Stimulated activated CD4-positive, alpha-beta T cell treated with anti-CD3 and anti-CD28 coated beads, Interleukin-15, amount 100 ng/mL, for 1 hour (primary cell): ENCODE measurements at places on chromosomes 6 and 20.

DNA sequence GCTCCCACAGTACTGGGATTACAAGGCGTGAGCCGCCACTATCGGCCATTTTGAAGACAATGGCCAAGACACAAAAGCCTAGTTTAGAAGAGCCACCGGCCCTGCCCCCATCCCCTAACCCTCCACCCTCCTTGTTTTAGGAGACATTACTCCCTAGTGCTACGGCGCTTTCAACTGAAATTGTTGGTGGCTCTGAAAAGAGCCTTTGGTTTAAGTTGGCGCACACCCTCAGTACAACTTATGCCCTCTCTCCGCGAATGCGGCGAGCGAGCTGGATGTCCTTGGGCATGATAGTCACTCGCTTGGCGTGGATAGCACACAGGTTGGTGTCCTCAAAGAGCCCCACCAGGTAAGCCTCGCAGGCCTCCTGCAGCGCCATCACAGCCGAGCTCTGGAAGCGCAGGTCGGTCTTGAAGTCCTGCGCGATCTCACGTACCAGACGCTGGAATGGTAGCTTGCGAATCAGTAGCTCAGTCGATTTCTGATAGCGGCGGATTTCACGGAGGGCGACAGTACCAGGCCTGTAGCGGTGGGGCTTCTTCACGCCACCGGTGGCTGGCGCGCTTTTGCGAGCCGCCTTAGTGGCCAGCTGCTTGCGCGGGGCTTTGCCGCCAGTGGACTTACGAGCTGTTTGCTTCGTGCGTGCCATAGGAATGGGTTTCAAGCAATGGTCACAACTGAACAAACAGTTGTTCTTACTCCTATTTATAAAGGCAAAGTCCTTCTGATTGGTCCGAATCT, 114.9 kb upstream of the BTN3A2 start:
- DNase-seq: peak; percentile 34

- DNase-seq: no peak
Measured at GRCh38 chr20:1897541-1897940, 2.3 kb downstream of the SIRPA start.

GRCh38 chr20:8837396-8837795, 231.5 kb upstream of the PLCB4 start:
- no peak for DNase-seq

GRCh38 chr20:61896058-61896961, 169.4 kb downstream of the TAF4 start:
- no peak for DNase-seq

- DNase-seq: peak; percentile 29
Measured at GRCh38 chr20:21505810-21506530, 7.9 kb downstream of the NKX2-2 start.

- no peak for DNase-seq
Measured at GRCh38 chr20:36571564-36572504, 1.6 kb upstream of the TGIF2 start.

DNA sequence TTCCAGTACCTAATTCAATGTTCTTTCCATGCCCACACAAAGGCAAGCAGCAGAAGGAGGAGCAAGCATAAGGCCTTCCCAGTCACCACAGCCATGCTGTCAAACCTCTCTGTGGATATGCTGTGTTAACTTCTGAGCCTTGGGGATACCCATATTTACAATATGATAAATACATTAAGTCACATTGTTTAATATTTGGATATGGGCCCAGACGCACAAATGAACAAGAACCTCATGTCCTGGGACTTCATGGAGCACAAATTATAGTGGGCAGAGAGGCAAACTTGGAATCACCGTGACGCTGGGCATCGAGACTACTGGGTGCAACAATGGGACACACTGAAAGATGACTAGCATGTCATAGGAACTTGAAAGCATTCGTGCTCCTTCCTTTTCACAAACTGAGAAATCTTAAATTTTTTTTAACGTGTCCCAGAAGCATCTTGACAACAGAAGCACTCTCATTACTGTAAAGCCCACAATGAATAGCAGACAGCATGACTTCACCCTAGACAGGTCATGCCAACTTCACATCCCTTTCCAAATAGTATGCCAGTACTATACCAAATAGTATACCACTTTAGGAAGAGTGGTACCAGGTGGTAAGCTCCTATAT, 16.0 kb downstream of the SOD2 start:
- DNase-seq: no peak

DNA sequence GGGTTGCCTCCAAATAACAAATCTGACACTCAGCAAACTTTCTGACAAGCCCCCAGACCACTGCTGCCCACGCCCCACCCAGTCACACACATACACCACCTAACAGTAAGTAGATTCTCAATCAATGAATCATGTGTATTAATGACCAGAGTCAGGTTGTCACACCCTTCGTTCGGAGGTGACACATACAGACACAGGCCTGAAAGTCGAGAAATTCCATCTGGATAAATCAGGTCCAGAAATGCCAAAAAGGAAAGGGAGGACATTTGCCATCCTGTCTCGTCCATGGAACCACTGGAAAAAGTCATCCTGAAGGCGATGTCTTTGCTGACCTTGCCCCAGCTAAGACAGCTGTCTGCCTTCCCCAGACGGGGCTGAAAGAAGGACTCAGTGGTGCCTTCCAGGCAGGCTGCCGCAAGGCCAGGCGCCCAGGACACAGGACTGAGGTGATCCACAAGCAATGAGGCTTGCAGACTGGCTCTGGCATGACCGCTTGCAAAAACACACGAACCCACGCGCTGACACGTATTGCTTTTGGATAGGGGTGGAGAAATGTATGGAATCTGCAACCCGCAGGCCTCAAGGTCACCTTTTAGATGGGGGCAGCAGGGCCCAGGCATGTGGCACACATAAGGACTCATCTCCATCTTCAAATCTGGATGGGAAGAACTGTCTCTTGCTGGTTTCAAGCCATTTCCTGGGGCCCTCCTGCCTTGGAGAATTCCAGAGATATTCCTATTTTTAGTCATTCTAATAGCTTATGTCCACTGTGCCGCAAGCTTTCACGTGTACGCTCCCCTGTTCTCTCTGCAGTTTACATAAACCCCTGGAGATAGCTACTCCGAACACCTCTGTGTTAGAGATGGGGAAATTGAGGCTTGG, 9.0 kb downstream of the NFATC2 start:
- no peak for DNase-seq

DNA sequence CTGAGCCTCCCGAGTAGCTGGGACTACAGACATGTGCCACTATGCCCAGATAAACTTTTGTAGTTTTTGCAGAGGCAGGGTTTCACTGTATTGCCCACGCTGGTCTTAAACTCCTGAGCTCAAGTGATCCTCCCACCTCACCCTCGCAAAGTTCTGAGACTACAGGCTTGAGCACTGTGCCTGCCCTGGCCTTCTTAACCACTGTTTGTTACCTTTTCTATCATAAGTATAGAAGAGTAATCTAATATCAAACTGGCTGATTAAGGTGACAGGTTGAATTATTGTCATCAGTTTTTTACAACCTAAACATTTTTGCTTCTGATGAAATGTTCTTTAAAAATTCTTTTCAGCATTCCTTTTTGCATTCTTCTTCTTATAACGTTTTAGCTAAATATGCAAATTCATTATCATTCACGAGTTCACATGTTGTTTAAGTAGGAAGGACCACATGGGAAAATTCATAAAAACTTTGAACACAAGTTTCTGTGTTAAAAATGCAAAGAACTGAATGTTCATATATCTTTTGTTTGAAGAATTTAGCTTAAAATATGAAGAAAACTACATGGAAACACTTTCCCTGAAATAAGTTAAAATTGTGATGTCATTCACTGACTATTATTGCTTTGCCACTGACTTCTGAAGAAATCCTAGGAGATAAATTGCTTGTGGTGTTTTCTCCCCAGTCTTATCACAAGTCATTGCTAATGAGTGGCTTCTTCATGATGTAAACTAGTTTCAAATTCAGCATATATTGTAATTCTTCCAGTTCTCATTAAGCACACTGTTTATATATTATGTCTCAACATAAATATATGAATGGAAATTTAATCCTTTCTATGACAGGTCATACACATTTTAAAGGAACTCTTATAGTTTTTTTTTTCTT, 106.7 kb downstream of the ADGRB3 start:
- DNase-seq: no peak

- DNase-seq: no peak
Measured at GRCh38 chr20:40849456-40849855, 160.4 kb upstream of the MAFB start.

GRCh38 chr20:50295762-50296449, 105.3 kb downstream of the CEBPB start:
- DNase-seq: no peak

- no peak for DNase-seq
Measured at GRCh38 chr6:98047164-98047563, 764.1 kb upstream of the MMS22L start.

- no peak for DNase-seq
Measured at GRCh38 chr6:6315660-6316059, 4.8 kb downstream of the F13A1 start.

GRCh38 chr20:32476684-32477593, 108.2 kb downstream of the NOL4L start:
- no peak for DNase-seq

- no peak for DNase-seq
Measured at GRCh38 chr6:121222656-121223055, 111.6 kb downstream of the TBC1D32 start.

DNA sequence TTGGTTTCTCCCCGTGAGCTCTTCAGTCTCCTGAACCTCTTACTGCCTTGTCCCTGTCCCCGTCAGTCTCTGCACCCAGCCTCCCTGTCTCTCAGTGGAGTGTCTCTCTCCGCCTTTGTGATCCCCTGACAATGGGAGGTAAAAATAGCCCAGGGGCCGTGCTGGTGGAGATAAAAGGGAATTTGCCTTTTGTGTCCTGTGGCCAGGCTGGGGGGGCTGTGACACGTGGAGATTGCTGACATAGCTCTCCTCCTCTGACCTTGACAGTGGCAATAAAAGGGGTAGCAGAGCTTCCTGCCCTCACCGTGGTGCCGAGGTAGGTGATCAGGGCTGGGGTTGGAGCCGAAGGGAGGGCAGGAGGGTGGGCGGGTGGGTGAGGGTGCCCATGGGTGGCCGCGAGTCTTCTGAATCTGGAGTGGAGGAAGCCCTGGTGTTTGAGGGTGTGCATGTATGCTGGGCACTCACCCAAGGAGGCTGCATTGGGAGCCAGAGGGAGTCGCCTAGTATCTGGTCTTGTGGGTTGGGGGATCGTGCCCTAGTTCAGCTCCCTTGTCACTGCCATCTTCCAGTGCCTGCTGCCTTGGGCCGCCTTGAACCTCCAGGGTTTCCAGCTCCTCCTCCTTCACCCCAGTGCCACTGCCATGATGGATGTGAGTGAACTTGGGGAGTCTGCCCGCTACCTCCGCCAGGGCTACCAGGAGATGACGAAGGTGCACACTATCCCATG, 21.9 kb downstream of the MYH7B start:
- DNase-seq: no peak

DNA sequence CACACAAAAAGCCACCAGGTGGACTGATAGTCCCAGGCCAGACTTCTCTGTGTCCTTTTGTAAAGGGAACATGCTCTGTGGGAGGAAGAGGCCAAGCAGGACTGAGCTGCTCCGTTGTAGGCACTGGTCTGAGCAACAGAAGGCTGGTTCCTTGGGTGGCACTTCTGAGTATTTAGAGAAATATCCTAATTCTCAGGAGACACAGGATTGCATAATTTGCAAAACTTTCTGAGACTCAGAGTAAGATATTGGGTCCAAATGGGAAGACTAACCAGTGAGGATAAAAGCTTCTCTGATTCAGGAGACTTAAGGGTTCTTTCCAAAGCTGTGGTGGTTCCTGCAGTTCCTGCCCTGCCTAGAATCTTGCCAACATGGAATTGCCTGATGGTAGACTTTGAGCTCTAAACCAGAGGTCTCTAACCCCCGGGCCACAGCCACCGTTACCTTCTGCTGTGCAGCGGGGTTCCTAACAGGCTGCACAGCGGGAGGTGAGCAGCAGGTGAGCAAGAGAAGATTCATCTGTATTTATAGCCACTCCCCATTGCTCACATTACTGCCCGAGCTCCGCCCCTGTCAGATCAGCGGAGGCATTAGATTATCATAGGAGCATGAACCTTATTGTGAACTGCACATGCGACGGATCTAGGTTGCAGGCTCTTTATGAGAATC, 107.0 kb downstream of the OLIG3 start:
- no peak for DNase-seq

GRCh38 chr6:84862843-84863242, 98.4 kb upstream of the TBX18 start:
- no peak for DNase-seq

GRCh38 chr6:97653076-97653475, 370.1 kb upstream of the MMS22L start:
- DNase-seq: no peak

GRCh38 chr20:10670501-10671220, 3.1 kb downstream of the JAG1 start:
- DNase-seq: no peak

- no peak for DNase-seq
Measured at GRCh38 chr6:167997642-167998041, at the start of gene KIF25. Gene KIF25, plus strand, starts transcription at chr6:167997671. Its CDS starts 31,915 bp downstream, at chr6:168029586.

GRCh38 chr6:1526398-1527072, 83.2 kb upstream of the FOXC1 start:
- DNase-seq: no peak

DNA sequence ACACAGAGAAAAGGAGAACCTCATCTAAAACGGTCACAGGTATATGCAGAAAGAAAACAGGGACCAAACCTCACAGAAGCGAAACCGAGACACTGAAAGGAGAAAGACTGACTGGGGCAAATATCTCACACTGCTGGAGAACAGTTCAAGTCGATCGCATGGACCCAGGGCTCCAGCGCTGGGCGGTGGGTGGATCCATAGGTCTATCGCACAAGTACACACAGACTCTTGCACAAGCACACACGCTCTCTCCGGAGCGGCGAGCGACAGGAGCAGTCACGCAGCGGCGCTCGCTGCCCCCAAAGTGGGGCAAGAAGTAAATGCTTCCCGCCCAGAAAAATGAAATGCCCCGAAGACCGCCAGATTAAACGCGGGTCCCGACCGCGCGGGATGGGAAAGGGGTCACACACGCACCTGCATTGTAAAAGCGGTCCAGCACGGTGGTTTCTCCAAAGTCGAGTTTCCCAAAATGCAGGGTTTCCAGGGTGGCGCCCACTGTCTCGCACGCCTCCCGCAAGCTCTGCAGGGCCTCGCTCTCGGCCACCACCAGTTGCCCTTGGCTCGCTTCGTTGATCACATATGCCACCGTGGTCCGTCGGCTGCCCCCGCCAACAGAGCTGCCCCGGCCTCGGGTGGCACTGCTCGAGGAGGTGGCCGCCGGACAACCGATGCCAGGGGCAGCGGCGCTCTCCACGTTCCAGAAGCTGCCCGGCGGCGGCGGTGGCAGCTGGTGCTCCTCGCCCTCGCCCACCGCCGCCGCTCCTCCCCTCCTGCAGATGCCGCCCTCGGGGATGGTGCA, 782 bp downstream of the MAP3K5 start:
- peak; percentile 27 for DNase-seq

GRCh38 chr6:145092554-145092953, 642.8 kb downstream of the EPM2A start:
- no peak for DNase-seq

DNA sequence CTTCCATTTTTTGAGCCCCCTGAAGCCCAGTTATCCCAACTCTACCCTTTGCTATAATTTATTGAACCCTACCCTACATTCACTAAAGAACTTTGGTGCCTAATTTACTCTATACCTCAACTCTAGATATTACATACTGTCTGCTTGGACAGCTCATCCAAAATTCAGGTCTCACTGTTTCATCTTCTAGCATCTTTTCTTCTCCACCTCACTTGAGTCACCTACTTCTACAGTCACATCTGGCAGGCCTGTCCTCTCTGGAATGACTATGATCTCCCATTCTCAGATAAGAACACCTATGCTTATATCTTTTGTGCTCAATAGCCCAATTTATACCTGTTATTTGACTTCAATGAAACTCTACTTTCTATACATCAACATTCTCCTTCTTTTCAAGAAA, 58.0 kb downstream of the SHPRH start:
- DNase-seq: no peak
